ENCODE measurements at places on chromosomes 6 and 20.
A peak's percentile ranks its signal among the peaks of the same experiment; 100 is the strongest.

DNA sequence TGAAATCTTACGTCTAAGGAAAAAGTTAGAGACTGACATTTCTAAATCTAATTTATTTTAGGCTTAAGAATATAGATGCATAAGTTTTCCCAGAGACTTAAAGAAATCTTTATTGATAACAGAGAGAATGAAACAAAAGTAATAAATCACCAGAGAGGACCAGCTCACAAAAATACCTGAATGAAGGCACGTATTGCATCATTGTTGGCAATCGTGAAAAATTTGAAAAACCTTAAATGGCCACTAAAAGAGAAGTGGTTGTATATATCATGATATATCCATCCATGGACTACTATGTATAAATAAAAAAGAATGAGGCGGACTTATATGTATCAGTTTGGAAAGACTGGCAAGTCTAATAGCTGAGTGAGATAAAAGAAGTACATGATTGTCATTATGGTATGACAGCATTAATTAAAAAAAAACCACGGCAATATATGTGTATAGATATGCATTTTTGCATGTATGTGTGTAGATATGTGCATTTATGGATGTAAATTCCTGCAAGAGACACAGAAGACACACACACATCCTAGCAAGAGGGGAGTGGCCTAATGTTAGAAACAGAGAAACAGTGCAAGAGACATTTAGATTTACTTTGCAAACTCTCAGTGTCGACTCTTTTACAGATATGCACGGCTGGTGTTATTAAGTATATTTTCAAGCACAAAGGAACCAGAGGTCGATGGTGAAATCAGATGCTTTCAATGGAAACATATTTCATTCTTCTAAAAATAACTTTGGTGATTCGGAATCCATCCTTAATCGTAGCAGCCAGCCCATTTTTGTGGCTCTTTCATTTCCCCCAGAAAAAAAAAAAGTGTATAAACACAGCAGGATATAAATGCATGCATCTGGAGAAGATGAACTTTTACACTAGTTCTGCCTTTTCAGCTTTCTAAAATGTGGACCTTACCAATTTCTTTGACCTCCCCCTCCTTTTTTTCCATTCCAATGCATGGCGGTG lies 156.1 kb upstream of the SALL4 start:
- DNase-seq: no peak

GRCh38 chr20:57664476-57664875 lies 44.2 kb upstream of the ZBP1 start:
- no peak for DNase-seq

GRCh38 chr6:160135907-160136655 lies 14.5 kb downstream of the SLC22A1 start:
- DNase-seq: no peak

GRCh38 chr6:101326411-101326810 lies 67.1 kb upstream of the GRIK2 start:
- DNase-seq: no peak

GRCh38 chr20:52622081-52622480 lies 350.1 kb upstream of the TSHZ2 start:
- no peak for DNase-seq

GRCh38 chr20:6914986-6915385 lies 147.5 kb downstream of the BMP2 start:
- no peak for DNase-seq

- DNase-seq: no peak
These were observed 123.2 kb downstream of the IPCEF1 start for GRCh38 chr6:154233383-154233782.

DNA sequence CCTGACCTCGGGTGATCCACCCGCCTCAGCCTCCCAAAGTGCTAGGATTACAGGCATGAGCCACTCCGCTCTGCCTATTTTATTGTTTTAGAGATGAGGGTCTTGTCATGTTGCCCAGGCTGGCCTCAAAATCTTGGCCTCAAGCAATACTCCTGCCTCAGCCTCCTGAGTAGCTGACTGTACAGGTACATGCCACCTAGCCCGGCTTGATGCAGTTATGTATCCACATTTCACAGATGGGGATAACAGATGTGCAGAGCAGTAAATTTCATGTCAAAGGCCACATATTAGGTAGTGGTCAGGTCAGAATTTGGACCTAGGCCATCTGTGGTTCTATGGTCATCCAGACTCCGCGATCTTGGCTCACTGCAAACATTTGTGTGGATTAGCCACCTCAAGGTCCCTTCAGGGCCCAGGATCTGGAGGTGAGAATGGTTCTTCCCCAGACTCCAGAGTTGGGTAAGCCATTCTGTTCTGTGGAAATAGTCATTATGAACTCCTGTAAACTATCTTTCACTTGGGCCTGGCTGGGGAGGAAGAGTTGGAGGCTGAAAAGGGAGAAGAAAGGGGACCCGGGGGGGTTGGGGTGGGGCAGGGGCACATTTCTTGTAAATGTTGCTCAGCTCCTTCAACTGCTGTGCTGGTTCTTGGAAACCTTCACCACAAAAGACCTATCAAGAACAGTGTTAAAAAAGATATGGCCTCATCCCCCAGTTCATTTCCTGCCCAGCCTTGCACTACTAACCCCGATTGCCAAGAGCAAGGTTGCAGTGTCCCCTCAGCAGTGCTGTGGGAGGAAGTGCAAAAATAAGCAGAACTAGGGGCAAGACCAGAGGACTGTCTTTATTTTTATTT lies 13.0 kb downstream of the PIM1 start:
- DNase-seq: no peak

GRCh38 chr6:136927292-136927691 lies 5.2 kb downstream of the SLC35D3 start:
- no peak for DNase-seq

- DNase-seq: no peak
These were observed 481.4 kb upstream of the BTBD3 start for GRCh38 chr20:11436113-11436905.

DNA sequence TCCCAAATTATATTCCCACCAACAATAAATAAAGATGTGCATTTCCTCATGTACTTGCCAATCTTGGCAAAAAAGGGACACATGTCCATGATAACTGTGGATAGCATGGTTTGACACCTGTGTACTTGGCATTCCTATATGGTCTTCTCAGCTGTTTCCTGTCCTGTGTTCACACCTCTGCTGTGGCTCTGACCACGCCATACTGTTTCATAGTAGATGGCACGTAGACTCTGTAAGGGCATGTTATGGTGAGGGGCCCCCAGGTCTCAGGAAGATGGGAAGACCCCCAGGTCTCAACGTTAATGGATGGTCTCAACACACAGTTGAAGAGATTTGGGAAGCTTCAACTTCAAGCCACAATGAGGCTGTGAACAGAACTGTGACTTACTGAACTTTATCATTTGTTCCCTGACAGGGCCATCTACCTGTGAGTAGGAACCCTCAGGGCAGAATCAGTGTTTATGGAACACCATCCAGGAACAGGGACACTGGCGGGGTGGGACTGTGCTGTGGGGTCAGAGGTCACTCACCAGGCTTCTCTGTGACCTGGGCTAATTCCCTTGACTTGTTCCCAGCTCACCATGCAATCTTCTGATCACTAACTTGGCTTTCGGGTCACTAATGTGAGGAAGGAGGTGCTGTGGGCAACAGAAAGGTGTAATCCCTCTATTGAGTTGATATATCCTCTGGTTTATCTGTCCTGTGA lies 11.8 kb downstream of the ZBTB24 start:
- DNase-seq: no peak

- no peak for DNase-seq
These were observed 38.5 kb upstream of the NAA20 start for GRCh38 chr20:19978511-19979210.

DNA sequence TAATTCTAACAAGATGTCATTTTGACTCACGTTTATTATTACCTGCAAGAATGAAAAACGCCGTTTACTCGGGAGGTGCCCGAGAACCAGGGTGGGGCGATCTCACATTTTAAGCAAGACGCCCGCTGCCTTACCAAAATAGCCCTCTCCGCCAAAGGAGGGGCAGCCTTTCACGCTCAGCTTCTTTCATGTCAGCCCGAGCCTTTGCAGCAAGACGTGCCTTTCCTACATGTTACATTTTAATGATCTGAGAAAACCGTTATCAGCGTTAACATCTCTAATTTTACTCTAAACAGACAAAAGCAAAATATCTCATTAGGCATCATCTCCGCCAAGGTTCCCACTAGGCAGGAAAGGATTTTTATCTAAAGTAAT lies 2.0 kb downstream of the BACH2 start:
- DNase-seq: no peak

- peak; percentile 11 for DNase-seq
These were observed 590.7 kb downstream of the EYS start for GRCh38 chr6:65116326-65116725.

- DNase-seq: no peak
These were observed 61.2 kb upstream of the SGK1 start for GRCh38 chr6:134379076-134379475.

DNA sequence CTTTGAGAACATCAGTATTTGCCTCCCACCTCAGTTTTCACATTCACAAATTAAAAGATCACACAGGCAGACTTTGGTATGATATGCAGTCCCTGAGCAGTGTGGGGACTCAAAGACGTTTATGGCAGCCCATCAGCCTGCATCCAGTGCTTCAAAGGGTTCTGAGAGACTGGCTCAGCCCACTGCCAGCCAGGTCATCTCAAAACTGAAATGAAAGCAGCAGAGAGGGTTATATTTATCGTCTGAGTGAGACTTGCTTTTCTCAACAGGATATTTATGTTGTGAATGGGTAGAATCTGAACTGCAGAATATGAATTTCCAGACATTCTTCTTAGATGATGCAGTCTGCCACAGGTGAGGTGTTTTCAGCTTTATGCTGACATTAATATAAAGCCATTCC lies 159.8 kb downstream of the NRN1 start:
- DNase-seq: no peak

DNA sequence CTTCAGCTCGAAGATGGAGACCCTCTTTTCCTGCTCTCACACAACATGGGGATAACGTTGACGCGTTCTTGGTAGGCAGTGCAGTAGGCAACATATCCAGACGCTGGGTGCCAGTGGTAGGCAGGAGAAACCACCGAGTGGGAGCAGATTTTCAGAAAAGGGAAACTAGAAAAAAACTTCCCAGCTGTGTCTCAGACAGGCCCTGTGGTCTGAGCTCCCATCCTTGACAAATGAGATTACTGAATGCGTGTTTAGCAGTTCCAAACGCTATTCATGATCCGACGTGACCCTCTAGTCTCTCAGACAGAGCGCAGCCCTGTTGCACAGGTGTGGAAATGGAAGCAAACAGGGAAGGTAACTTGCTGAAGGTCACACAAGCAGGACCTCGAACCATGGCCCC lies 83.9 kb upstream of the DUSP22 start:
- DNase-seq: no peak

DNA sequence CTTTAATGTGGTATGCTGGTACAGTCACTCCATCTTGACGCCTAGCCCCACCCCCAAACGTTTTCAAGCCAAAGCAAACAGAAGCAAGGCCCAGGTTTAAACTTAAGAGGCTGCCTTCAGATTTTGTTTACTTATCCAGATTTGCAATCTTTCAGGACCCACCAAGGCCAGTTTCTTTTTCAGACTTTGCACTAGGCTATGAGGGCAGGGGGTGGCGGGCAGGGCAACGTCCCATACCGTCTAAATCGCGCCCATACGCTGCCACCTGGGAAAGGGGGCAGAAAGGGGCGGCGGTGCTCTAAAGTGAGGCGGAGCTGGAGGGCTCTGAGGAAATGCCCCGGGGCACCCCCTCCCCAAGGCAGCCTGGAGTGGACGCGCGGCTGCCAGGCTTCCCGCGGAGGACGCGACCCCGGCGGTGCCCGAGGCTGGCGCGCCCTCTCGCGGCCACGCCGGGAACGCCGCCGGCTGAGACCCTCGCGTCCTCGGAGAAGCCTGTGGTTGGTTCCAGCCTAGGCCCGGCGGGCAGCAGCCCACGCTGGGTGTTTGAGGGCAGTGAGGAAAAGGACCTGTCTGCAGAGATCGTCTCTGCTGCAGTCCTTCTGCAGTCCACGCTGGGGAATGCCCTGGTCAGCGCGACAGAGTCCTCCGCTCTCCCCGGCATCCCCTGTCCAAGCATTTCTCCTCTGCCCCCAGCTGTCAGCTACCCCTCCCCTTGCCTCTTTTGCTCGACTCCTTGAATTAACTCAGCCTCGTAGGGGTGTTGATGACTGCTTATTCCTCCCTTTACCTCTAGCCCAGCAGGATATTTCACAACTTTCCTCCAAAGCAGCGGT lies 129.2 kb upstream of the PRND start:
- DNase-seq: no peak

DNA sequence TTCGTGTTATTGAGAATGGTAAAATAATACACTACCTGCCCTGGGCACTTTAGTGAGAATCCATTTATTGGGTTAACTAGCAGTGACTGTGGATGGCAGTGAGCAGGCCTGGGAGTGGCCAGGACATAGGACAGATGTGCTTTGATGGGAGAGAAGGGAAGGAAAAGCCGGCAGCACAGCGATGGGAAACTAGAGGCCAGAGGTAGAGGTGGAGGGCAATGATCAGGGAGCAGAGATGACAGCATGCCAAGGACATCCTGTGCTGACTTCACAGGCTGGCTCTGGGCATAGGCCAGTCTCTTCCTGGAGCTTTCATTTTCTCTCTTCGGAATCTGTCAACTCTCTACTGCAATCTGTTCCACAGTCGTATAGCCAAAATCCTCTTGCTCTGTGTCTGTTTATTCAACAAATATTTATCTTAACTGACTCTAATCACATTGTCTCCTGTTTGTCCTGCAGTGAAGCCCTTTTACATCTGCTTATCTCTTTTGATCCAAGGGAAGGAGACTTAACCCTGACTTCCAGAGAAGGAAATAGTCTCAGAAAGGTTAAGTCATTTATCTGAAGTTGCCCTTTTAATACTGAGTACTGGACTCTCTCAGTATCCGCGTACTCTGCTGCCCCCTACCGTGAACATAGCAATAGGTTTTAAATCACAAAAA lies 18.4 kb upstream of the MMP24 start:
- peak; percentile 23 for DNase-seq

- DNase-seq: no peak
These were observed 21.1 kb downstream of the HDGFL1 start for GRCh38 chr6:22590423-22590822.

- DNase-seq: no peak
These were observed 12.4 kb upstream of the HMGN3 start for GRCh38 chr6:79246891-79247290.

DNA sequence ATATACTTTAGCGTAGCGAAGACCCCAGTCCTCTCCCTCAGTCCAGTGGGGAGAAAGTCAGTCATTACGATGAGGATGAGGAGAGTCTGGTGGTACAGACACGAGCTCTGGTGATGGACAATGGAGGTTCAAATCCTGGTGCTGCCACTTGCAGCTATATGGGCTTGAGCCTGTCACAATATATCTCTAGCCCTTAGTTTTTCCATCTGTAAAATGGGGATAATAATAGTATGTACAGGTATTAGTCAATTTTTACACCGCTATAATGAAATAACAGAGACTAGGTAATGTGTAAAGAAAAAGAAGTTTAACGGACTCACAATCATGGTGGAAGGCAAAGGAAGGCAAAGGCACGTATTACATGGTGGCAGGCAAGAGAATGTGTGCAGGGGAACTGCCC lies 237.9 kb downstream of the BCAS1 start:
- DNase-seq: no peak

DNA sequence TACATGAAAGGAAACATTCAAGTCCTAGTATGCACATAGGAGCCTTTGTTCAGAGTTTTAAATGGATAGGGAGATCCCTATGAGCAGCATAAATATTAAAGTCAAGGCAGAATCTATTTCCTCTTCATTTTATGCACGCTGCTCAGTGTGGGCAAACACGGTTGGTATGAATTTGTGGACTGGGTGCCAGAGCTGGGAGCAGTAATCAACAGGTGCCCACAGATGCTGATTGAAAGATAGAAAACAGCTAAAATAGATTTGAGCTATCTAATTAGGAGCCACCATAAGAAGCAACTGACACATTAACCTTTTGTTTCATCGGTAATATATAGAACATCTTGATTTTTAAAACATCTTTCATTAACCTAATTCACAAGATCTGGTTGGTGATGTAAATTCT lies 175.5 kb downstream of the EYS start:
- DNase-seq: peak; percentile 6

Measured in NCI-H2081 treated with DMSO at 0.1 percent for 48 hours (cell line).